ENCODE measurements at places on chromosomes 4 and X.

DNA sequence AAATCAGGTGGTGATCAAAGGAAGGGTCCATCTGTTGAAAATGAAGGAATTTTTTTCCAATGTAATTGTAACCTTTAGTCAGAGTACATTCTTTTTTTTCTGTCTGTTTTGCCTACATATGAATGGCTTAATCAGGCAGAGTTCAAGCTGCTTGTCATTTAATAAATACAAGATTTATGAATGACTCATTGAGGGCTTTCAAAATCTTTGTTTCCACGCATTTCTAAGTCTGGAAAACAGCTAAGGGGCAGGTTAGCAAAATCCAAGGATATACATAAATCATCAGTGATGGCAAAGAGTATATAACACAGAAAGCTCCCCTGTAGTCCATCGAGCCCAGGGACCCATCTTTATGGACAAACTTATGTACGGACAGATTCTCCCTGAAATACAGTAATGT is 1.8 kb downstream of the CA5B start:
- DNase-seq = no peak

DNA sequence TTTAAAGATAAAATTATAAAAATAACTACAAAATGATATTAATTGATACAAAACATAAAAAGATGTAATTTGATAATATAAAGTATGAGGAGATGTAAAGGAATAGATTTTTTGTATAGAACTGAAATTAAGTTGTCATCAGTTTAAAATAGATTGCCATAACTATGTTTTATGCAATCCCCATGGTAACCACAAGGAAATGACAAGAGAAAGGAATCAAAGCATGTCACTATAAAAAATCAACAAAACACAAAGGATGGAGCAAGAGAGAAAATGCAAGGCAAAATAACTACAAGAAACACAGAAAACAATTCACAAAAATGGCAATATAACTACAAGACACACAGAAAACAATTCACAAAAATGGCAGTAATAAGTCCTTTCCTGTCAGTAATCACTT is 27.0 kb upstream of the GUCY2F start:
- no peak for DNase-seq

GRCh38 chr4:186805020-186805820 is 81.6 kb upstream of the FAT1 start:
- DNase-seq = no peak

DNA sequence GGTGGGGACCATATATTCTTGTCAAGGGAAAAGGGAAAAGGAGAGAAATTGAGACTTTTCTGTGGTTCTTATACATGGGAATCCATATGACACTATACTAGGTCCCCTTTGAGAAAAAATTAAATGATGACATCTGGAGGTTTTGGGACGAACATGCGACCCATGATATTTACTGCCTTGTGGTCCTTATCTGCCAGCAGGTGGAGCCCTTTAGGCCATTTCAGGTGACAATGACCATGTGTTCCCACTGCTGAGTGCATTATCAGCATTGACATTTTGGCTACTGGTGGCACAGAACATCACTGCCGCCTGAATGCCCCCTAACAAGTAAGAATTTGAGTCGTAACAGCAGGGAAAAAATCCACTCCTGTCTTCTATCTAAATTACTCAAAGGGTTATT is 843.4 kb downstream of the FSTL5 start:
- DNase-seq = no peak

DNA sequence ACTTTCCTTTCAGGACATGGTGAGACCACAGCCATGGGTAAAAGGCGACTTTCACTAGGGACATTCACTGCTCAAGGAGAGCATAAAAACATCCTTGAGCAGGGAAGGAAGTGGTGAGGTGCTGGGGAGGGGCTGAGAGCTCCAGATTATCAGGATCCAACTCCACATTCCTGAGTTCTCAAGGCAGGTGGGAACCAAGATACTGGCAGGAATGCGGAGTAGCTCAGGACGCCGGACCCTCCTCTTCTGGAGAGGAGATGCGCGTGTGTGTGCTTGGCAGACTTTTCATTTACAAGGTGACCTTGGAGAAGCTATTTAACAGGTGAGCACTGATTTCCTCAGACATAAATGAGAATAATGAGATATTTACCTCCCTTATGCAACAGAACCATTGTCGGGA is 41.3 kb upstream of the TXK start:
- DNase-seq = no peak

DNA sequence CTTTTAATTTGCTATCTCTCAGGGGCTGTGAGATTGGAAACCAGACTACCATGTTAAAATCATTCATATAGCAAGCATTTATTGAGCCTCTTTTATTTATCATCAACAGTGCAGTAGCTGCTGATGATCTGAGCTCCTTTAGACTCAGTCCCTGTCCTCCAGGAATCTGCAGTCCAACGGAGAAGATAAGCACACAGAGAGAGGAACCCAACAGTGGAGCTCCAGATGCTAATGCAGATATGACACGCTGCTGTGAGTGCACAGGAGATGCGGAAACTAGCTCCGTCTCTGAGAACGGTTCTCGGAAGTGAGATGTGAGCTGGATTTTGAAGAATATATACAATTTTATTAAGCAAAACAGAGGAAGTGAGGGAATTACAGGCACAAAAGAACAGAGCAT is 35.4 kb downstream of the DCHS2 start:
- no peak for DNase-seq

DNA sequence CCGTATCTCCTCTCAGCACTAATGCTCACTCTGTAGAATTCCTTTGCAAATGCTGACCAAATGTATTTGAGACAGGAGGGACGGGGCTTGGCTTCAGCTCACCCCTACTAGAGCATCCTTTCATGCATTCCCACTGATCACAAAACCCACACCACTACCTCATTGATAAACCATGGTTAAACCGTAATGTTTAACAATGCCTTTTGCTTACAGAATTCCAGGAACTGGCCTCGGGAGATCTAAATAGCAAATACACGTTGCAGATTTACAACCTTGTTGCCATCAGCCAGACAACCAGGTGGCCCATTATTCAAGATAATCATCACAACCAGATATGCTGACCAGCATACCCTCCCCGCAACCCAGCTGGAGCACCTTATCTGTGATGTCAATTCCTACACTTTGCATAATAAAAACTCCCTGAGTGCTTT is 391.9 kb downstream of the KCTD8 start:
- DNase-seq = no peak

- DNase-seq = no peak
Observed at GRCh38 chrX:74774988-74775387, 150.3 kb downstream of the NEXMIF start.

- DNase-seq = no peak
Observed at GRCh38 chr4:128930051-128930450, 120.6 kb downstream of the JADE1 start.

- no peak for DNase-seq
Observed at GRCh38 chrX:106905064-106905708, 2.0 kb upstream of the RIPPLY1 start.

DNA sequence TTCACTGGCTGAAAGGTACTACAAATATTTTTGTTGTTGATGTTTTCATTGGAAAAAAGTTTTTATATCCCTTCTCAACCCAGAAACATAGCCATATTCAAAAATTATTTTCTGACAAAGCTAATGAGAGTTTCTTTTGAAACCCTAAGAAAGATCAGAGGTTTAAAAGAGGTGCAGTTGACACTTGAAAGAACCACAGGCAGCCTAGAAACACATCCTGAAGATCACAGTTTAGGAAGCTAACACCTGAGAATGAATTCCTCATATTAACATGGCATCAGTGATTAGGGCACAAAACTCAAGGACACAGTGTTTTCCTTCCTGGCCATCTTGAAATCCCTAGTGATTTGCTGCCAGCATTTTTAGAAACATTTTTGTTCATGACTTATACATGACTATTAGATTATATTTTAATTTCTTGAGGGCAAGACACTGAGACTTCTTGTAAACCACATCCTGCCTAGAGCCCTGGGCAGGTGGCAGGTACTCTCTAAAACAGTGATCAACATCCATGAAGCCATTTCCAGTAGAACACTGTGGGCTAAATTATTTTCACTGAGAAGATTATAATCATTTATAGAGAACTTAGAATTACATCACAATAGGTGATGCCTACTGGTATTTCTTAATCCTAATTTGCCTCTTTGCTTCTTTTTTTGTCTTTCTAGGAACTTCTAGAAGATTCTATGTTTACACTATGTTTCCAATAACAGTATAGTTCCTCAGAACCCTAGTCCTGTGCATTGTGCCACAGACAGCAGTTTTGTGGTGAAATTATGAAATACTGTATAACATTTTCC is 80.0 kb downstream of the ARSJ start:
- no peak for DNase-seq

DNA sequence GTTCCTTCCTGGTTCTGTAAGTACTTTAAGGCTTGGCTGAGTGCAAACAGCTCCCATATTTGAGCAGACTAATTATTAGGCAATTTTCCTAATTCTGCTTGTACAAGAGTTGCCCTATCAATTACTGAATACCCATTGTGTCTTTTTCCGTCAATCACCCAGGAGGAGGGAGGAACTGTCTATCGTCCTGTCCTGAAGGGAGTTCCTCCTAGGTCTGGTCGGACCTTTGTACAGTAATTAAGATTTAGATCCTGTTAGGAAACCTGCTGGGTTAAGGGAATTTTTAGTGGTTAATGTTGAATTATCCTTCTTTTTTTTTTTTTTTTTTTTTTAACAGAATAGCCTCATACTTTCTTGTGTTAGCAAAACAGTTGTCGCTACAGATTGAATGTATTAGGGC is 130.1 kb downstream of the KDM6A start:
- no peak for DNase-seq

DNA sequence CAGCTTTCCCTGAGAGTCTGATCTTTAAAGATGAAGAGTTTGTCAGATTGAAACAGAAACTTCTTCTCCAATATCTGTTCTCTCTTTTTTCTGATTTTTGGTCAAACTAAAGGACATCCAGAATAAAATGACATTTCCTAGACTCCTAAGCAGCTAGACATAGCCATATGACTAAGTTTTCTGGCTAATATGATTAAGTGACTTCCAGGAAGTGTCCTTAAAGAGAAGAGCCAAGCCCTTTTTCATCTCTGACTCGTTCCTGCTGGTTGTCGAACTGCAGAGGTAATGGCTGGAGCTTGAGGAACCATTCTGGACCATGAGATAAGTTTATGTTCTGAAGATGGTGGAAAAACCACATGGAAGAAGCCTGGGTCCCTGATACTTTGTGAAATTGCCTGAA is 546.0 kb downstream of the BCOR start:
- no peak for DNase-seq

GRCh38 chr4:79897174-79897573 is 175.9 kb downstream of the ANTXR2 start:
- no peak for DNase-seq

- no peak for DNase-seq
Observed at GRCh38 chr4:123606336-123606735, 209.7 kb downstream of the SPRY1 start.

- DNase-seq = no peak
Observed at GRCh38 chr4:24117975-24118374, 228.1 kb upstream of the PPARGC1A start.

- no peak for DNase-seq
Observed at GRCh38 chrX:1354036-1355019, 17.7 kb downstream of the IL3RA start.

DNA sequence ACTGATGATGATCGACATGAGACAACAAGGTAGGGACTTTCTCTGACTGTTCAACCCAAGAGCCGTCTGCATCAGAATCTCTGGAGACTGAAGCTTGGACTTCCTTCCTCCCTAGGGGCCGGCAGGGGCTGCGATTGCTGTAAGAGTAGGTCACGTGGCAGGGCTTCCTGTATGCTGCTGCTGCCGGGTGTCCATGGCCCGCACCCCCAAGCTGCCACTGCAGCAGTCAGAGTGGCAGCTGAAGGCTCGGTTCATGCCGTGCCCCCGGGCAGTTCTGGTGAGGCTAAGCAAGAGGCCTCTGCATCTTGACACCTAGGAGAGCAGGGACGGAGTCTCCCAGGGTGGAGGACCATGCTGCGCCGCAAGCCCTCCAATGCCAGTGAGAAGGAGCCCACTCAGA is at the start of gene SASH3:
Gene SASH3 (plus strand): TSS at position 203 of the 400 bp plus-strand sequence. CDS start 149 bp downstream, at position 352.
- DNase-seq = no peak

All from stimulated activated CD8-positive, alpha-beta memory T cell treated with anti-CD3 and anti-CD28 coated beads, Interleukin-7, amount 100 ng/mL, for 1 hour (primary cell).